ENCODE measurements at places on chromosomes 16 and 17. TPM values are rescaled to one million over a fixed set of nuclear protein-coding genes. Genes with fewer than 3 reads are reported as not detected.

The GRAPL gene
- polyA plus RNA-seq, result 0.38 TPM

The ENPP7 gene
- not detected for polyA plus RNA-seq

The ZNF18 gene
- polyA plus RNA-seq, result 5.9 TPM

The RAMP2 gene
- 7.5 TPM for polyA plus RNA-seq

The QRICH2 gene
- polyA plus RNA-seq, result 5.6 TPM

The CDR2L gene
- 4.3 TPM for polyA plus RNA-seq

The ZNF267 gene
- polyA plus RNA-seq, result 4.3 TPM

The FA2H gene
- 4.8 TPM for polyA plus RNA-seq

The KIF19 gene
- polyA plus RNA-seq, result 0.47 TPM

The ESRP2 gene
- polyA plus RNA-seq, result 80.5 TPM

The TP53TG3C gene
- polyA plus RNA-seq, result 0.06 TPM

The NLRC5 gene
- polyA plus RNA-seq, result 11.3 TPM

The DYNLRB2 gene
- 1.00 TPM for polyA plus RNA-seq

Data from esophagus (tissue), 2 donors.